ENCODE measurements at places on chromosomes 2 and 18.

GRCh38 chr2:15797939-15798281, 142.4 kb upstream of the MYCN start:
- DNase-seq: no peak

DNA sequence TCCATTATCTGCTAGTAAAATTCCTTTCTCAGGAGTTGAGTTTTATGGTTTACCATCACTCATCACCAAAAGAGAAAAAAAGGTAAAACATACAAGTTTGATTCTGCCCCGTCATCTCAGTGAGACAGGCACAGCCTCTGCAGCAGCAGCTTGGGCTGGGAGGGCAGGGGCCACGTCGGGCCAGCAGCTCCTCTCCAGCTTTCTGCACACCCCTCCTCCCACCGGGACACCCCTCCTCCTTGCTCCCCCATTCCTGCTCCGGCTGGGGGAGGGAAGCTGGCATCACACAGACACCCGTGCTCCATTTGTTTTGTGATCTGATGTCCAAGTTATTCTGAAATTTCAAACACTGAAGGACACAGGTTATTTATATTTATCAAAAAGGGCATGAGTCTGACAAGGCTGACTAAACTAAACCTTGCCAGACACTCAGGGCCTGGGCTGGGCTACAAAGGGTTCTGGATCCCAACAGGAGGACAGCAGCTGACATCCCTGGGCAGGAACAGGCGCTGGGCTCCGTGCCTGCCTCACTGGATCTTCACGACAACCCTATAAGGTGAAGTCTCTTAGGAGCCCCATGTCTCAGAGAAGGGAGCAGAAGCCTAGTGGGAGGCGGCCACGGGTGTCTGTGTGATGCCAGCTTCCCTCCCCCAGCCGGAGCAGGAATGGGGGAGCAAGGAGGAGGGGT, 71.4 kb downstream of the HDAC4 start:
- DNase-seq: no peak

DNA sequence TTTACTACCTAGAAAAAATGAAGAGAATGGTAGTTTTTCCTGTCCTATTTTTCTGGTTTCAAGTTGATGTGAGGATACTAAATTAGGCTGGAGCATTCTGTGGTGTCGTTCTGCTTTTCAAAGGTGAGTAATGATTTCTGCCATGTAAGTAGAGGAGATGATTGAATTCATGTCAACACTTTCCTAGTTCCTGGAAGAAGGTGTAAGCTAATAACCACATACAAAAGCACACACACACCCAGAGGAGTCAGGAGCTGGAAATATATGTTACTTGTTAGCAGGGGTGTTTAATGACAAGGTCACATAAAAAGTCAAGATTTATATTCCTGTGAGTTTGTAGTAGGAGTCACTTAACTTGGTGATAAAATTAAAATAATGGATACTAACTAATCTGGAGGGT, 172.1 kb downstream of the TMX3 start:
- no peak for DNase-seq

DNA sequence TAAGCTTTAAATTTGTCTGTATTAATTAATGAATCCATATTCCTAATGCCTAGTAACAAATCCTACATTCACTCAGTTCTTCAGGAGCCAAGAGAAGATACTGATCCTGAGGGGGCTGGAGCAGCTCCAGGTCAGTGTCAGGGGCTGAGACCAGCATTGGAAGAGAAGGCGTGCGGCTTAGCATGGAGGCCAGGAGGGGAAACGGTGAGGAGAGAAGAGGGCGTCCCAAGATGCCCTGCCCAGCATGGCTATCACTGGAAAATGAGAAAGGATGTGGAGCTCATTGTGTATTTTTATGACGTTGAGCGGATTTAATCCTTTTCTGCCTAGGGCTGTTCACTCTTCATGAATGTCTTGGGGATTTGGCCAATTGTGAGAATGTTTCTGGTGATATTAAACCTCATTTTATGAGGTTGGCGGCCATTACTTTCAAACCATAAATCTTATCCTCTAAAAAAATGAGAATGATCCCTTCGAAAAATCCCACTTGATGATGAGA, 131.7 kb downstream of the KCTD1 start:
- no peak for DNase-seq

DNA sequence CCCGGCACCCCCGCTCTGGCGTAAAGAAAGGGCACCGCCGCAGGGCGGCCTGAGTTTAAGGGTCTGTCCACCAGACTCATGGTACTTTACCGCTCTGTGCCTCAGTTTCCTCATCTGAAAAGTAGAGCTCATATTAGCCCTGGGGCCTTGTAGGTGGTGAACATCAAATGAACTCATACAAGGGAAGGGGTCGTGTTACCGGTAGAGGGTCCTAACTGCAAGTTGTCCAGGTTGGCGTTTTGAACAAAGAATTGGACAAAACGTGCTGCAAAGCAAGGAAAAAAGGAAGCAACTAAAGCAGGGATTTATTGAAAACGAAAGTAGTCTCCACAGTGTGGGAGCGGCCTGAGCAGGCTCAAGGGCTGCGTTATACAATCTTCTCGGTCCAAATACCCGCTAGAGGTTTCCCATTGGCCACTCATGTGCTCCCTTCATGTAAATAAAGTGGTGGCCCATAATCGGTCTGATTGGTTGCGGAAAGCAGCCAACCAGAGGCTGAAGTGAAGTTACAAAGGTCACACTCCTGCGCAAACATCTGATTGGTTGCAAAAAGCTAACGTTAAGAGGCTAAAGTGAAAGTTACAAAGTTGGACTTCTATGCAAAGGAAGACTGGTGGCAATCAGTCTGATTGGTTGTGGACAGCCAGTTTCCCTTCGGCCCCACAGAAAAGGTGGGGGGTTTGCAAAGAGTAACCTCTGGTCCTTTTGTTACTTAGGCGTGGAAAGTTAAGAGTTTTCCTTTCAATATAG, 80.7 kb upstream of the LDLRAD4 start:
- peak; percentile 44 for DNase-seq

DNA sequence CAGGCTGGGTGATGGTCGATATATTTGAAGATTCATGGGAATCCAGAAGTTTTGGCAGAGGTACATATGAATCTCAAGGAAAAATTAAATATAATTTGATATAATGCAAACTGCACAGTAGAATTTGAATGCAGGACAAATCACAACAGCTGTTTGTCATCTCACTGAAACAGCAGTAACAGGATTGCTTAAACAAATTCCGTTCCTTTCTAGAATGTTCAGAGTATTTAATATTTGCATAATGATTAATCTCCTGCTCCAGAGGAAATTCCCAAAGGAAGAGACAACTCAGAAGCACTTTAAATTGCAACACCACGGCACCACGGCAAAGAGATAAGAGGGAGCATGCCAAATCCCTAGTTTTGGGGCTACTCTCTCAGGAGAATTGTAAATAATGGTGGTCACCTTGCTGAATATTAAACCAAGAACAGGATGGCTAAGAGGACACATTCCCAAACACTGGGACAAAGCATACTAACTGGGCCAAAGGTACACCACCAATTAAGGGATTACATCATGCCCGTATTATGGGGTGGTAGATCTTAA, 67.8 kb upstream of the MAP4K3 start:
- DNase-seq: peak; percentile 95

DNA sequence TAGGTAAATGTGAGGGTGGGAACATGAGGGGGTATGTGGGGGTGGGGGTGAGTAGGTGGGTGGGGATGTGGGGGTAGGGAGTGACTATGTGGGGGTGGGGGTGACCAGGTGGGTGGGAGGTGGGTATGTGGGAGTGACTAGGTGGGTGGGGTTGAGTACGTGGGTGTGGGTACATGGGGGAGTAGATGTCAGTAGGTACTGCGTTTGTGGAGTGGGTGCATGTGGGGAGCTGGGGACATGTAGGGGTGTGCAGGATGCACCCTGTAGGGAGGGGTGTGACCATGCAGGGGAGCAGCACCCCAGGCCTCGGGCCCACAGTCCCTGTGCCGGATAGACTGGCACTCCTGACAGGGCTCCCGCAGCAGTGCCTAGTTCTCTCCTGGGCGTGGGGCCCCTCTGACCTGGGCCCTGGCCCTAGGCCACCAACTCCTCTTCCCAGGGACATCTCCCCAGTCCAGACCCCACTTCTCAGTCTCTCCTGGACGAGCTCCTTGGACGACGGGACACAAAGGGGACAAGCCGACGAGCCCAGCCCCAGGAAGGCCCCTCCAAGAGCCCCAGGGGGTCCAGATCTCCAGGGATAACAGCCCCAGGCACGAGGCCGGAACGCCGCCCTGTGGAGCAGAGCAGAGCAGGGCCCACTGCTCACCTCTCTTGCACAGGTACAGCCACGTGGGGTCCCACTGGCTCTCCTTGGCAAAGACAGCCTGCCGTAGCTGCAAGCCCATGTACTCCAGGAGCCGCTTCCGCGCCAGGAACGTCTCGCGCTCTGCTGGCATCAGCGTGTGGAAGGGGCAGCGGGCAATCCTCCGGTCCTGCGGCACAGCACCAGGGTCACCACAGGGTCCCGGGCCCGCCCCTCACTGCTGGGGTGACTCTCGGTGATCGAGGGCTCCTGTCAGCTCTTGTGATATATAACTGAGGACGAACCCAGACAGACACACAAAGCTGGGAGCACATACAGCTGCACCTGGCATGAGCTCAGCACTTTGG, 58.2 kb downstream of the ANKMY1 start:
- no peak for DNase-seq

DNA sequence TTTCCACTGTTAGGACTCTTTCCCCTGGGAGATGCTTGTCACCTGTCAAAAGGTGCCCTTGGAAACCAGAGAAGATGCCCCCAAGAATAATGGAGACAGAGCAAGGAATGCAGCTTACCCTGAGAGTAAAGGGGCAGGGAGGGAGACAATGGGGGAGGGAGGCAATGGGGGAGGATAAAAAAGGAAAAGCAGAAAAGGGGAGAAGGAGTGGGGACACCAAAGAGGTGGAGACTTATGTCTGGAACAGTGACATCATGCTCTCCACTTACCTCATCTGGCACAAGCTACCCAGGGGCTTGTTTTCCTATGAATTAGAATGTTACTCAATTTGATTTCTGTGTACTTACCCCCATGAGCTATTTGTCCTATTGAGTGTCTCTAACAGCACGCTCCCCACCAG, 67.9 kb downstream of the MRO start:
- DNase-seq: no peak

DNA sequence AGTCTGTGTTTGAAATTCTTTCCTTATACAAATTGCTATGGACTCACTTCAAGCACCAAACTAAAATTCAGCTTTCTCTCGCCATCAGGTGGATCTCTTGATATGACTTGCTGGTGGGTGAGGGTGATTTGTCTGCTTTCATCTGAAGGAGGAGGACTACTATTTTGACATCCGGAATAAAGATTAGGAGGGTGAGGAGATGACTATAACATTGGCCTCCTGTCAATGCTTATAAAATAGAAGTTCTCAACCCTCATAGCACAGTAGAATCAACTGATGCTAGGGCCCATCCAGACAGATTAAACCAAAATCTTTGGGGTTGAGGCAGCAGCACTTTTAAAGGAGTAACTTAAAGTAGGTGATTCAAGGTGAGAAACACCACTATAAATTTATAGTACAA, 120.4 kb upstream of the DNAJC10 start:
- no peak for DNase-seq

DNA sequence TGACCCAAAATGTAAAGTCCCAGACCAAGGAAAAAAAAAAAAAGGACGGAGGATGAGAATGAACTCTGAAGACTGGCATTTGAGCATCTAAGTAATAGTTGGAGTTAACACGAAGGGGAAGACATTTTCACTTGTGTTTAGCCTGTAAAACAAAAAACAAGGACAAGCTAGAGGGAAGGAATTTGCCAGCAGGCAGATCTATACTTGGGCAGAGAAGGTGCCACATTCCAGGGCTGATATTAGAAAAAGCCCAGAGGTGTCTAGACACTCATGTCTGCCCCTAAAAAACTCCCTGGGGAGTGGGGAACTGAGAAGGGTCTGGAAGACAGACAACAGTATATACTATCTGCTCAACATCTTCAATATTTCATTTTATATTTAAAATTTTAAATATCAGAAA, 171.1 kb downstream of the ZEB2 start:
- peak; percentile 18 for DNase-seq

- DNase-seq: no peak
These were observed 50.5 kb upstream of the ITPRID2 start for GRCh38 chr2:181841079-181841478.

DNA sequence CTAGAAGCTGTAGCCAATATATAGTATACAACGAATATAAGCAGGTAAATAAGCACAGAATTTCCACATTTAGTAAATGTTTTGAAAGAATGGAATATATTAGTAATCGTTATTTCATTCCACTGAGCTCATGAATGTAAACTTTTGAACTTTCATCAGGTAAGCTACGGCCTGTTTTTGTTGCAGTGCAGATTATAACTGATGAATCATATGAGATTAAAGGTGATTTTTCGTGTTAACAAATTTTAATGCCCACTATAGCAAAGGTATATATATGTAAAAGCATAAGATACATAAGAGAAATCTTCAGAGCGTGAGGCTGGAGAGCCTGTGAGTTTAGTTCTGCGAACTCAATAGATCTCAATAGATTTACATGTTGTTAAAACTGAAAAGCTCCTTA, 1.1 kb downstream of the SCYGR1 start:
- no peak for DNase-seq

DNA sequence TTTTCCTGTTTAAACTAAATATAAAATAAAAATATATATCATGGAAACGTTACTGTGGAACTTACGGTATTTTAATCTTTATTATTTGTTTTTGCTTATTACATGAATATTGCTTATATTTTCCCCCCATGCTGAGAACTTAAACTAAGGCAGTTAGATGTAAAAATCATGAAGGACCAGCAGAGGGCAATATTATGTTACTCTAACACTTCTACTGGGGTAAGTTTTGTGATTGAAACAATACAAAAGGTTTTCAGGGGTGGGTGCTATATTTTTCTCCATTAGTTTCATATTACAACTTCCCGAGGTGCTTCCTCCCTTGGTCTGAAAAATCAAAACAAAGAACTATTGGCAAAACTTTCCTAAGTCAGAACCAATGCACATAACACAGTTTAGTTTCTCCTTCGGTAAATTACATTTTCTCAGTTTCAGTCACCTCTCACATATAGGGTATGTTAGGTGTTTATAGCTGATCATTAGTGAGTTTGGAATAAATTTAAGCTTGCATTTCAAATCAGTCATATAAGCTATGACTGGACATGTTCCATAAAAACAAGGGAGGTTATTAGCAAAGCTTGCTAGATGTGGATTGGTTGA, 54.8 kb downstream of the ZNF407 start:
- peak; percentile 49 for DNase-seq

DNA sequence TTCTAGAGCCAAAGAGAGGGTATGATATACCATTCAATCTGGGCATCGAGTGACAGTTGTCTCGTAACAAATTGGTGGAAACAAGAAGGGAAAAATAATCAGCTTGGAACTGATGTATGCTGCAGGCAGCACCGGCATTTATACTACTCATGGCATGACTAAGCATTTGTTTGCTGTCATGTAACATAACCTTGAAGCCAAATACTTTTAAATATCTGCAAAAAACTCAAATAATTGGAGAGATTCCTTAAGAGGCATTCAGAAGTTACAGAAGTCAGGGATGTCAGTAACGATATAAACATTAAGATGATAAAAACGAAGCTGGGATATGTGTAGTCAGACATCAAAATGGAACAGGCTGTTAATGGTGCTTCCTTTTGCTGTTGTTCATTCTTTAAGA, 157.3 kb upstream of the MMADHC start:
- DNase-seq: peak; percentile 62

All from renal cortical epithelial cell (primary cell).